ENCODE measurements at places on chromosomes 4 and X. TPM values are rescaled to one million over a fixed set of nuclear protein-coding genes. Genes with fewer than 3 reads are reported as not detected.

Gene RBMX
- total RNA-seq, result 231 TPM

Gene DDX53
- total RNA-seq, result not detected

Gene RCHY1
- total RNA-seq, result 31.8 TPM

Gene SHISA3
- total RNA-seq, result 0.37 TPM

Gene MAGIX
- 12.4 TPM for total RNA-seq

GRCh38 chr4:88286897-88287296, 2.5 kb upstream of the PPM1K start:
- DNase-seq, result no peak

GRCh38 chrX:77975755-77976154, 6.3 kb upstream of the PGAM4 start:
- no peak for DNase-seq

- DNase-seq, result no peak
Measured at GRCh38 chr4:144557404-144557803, 88.6 kb upstream of the HHIP start.

GRCh38 chr4:116070283-116070682, 956.9 kb upstream of the NDST4 start:
- DNase-seq, result no peak

DNA sequence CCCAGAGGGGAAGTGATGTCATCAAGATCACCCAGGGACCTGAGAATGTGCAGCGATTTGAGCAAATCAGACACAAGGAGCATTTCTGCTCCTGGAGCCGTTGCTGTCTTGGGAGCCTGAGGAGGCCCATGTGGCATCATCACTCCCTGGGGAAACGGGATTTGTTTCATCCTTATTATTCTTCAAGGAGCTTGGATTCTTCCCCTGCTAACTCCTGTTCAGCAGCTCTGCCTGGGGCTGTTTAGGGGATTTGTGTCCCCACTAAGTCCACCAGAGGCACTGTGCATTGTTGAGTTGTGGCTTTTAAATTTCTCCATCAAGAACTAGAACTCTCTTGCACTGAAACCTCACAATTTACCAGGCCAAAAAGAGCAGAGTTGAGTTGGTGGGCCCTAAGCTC, 104.2 kb upstream of the MSX1 start:
- DNase-seq, result no peak

GRCh38 chr4:81970454-81970853, 403.3 kb downstream of the HNRNPD start:
- DNase-seq, result no peak

GRCh38 chr4:102647117-102647516, 113.7 kb downstream of the MANBA start:
- DNase-seq, result no peak

- DNase-seq, result no peak
Measured at GRCh38 chr4:73676861-73677323, 56.7 kb upstream of the RASSF6 start.

DNA sequence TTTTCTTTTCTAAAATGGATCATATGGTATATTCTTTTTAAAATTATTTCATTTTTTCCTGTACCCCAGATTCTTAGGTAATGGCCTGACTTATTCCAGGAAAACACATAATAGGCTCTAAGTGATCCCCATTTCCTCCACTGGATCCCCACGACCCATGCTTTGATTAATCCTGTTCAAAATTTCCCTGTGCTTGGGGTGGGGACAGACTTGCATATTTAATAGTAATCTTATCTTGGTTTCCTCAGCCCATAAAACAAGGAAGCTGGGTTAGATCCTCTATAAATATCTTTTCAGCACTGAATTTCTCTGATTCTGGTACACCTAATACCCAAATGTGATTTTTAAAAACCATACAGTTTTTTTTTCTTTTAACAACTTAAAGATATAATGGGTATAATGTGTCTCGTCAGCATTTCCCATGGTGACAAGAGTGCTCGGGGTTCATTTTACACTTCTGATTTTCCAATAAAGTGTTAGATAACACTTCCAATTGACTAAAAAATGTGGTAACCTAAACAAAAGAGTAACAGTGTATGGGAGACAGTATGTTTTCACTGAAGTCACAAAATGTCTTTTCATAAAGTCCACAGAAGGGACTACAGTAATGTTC, 693.5 kb upstream of the TENM3 start:
- no peak for DNase-seq

GRCh38 chr4:139808808-139809756, 143.5 kb downstream of the MGST2 start:
- peak; percentile 39 for DNase-seq

DNA sequence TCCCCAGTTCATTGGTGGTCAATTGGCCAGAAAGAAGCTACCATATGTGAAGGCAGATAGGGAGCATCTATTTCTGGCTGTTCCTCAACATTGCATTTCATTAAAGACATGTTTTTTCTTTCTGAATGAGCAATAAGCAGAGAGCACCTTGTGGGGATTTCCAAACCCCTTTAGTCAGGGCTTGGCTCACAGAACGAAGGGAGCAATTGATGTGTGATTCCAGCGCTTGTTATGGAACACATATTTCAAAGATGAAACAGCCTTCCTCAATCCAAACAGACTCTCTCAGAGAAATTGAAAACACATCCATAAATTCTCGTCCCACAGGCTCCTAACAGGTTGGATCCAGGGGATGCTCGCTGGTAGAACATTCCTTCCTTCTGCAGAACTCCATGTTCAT, 84.1 kb downstream of the CLCN4 start:
- no peak for DNase-seq

- no peak for DNase-seq
Measured at GRCh38 chrX:20515841-20516461, 249.2 kb upstream of the RPS6KA3 start.

DNA sequence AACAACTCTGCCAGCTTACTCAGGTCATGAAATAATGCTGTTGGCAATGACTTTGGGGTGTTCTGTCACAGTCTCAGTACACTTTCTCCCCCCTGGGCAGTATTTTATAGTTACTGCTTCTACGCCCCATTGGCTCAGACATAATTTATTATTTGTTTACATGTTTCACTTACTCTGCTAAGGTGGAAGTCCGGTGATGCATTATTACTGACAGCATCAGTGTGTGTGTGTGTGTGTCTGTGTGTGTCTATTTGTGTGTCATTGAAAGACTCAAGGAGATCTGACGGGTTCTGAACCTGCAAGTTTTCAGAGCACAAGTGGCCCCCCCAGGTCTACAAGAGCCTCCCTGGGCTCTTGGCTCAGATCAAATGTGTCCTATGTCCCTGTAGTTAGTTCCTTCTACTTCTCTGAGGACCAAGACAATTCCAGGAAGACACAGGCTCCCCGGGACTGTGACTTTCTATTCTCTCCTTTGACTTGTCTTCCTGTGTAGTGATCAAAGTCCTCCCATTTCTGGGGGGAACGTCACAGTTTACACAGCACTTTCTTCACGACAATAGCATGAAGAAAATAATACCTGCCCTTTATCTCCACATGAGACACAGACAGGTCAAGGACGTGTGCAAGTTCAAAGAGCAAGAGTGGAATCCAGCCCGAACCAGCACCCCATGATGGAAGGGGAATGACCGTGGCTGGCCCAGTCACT, 283.7 kb upstream of the GATB start:
- no peak for DNase-seq

GRCh38 chrX:103776546-103776945, at the start of gene PLP1:
TSS of gene PLP1 (plus strand) at chrX:103776840. CDS start at chrX:103776996, 156 bp downstream.
- DNase-seq, result no peak

GRCh38 chrX:21528076-21528475, 130.1 kb downstream of the KLHL34 start:
- DNase-seq, result no peak

- no peak for DNase-seq
Measured at GRCh38 chr4:94486372-94486801, 34.6 kb downstream of the PDLIM5 start.

GRCh38 chrX:32530802-32531403, 680.4 kb downstream of the DMD start:
- DNase-seq, result peak; percentile 19

All from uterus (tissue), 4 donors.